ENCODE measurements at places on chromosomes 2 and 18.

GRCh38 chr2:45844796-45845457, 193.5 kb downstream of the PRKCE start:
- no peak for DNase-seq

DNA sequence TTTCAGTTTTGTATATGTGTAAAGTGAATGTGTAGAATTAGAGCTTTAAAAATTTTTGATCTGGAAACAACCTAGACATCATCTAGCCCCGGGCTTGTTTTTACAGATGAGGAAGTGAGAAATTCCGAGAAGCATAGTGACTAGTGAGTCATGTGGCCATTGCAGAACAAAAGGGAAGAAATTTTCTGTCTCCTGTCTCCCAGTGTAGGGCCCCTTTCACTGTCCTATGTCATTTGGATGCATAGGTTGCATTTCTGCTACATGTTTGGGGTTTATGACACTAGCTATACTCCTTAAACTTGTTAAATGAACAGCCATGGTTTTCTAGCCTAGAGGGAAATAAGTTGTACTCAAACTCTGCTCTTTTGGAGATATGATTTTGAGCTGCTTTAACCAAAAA, 84.6 kb downstream of the PLCL1 start:
- DNase-seq, result no peak

DNA sequence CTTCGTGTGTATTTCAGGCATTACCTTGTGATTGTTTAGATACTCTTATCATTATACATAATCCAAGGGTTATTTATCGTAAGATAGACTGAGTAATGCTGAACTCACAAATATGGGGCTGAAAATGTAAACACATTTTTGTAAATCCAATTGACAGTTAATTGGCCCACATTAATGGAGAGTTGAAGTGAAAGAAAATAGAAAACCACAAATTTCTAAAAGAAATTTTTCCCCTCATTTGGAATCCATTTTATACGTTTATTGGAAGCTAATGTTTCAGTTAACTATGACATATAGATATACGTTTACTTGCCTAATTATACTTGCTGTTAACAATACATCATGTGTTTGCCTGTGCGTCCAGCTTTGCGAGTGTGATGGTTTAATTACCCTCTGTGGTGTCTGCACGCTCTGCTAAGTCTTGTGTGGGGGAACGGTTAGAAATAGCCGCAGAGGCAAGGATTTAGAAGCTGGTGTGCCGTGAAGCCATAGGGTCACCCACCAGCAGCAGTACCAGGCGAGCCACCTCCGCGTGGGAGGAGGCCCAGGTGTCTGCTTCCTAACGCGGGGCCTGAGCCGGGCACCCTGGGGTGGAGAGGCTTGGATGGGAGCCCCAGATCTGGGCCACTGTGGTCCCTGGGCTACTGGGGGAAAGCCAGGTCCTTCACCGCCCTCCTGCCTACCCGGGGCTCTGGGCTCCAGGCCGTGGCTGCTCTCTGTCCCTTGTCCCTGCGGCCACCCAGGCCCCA, 38.0 kb downstream of the TSHZ1 start:
- DNase-seq, result no peak

GRCh38 chr18:62550746-62551145, 27.9 kb downstream of the ZCCHC2 start:
- no peak for DNase-seq

- DNase-seq, result no peak
Measured at GRCh38 chr2:159028776-159029175, 60.3 kb downstream of the TANC1 start.

- no peak for DNase-seq
Measured at GRCh38 chr2:137672989-137673552, 291.2 kb upstream of the HNMT start.

DNA sequence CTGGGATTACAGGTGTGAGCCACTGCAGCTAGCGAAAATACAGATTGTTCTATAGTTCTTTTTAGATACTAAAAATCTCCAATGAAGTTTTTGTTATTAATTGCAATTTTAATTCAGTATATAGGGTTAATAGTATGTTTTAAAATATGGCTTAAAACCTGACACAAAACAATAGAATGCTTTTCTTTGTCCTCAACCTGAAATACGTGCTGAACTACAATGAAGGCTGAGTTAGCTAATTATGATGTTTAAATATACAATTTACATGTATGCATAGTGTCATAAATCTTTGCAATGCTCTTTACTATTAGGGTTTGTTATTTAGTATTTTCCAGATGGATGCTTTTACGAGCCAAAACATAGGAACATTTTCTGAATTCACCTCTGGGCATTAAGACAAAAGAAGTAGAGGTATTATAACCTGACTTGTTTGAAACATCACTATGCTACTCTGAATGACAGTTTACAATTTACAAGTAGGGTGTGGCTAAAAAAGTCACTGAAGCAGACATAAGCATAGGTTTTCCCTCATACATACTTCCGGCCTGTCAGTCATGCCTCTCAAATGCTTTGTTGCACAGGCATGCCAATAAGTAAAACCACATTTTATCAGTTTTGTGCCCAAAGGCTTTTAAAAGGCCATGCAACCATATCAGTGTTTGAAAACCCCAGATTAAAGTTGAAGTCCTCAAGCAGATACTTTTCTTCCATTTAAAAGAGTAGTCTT, 168.3 kb downstream of the OTX1 start:
- no peak for DNase-seq

DNA sequence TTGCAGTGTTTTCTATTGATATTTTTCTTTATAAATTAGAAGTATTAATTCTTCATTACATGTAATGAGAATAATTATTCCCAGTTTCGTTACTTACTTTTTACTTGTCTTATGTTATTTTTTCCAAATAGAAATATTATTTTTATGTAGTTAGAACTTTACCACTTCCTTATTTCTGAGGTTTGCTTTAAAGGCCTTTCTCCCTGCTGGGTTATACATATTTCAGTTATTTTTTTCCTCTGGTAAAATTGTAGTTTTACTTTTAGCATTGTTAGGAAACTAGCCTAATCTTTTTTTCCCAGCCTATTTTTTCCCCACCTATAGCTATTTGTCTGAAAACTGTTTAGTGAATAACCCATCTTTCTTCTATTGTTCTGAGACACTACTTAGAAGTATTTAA, 17.1 kb downstream of the RNF144A start:
- no peak for DNase-seq

GRCh38 chr2:215437614-215438013, 1.7 kb upstream of the FN1 start:
- DNase-seq, result no peak

DNA sequence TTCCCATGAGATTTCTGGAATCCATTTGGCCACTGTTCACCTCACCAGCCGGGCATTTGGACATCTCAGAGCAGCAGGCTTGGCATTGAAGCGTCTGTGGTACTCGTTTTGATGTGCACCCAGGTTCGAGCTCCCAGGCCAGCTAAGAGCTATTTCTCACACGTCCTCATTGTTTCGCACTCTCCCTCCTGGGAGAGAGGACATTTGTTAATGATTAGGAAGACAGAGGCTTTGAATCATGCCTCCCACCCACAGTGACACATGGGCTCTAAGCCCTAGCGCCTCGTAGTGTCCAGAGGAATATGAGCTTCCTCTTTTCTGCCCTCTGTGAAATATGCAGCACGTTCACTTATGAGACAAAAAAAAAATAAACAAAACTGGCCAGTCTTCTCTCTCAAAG, 361.8 kb downstream of the RND3 start:
- peak; percentile 71 for DNase-seq

GRCh38 chr2:54609647-54610046, 113.8 kb upstream of the EML6 start:
- no peak for DNase-seq
